NCI-H2107 (cell line): ENCODE measurements at places on chromosomes 3 and 15.
A peak's percentile ranks its signal among the peaks of the same experiment; 100 is the strongest.

DNA sequence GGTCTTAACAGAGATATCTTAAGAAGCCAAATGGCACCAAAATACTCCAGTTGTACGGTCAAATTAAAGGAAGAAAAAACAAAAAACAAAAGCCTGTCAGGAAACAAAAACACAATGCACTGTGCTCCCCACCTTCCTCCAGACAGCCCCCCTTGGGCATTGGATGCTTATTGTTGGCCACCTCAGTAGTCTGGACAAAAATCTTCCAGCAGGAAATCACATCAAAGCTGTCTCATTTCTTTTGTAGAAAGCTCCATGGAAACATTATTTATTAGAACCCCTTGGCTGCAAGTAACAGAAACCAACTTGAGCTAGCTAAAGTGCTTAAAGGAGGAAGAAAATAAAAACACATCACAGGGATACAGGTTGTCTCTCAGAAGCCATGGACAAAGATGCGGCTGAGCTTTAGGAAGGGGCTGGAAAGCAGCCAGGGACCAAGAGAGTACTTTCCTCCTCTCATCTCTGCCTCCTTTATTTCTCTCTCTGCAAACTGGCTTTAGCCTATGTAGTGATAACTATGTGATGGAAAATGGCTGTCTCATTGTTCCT, 651.5 kb upstream of the ADAMTS9 start:
- DNase-seq = no peak

DNA sequence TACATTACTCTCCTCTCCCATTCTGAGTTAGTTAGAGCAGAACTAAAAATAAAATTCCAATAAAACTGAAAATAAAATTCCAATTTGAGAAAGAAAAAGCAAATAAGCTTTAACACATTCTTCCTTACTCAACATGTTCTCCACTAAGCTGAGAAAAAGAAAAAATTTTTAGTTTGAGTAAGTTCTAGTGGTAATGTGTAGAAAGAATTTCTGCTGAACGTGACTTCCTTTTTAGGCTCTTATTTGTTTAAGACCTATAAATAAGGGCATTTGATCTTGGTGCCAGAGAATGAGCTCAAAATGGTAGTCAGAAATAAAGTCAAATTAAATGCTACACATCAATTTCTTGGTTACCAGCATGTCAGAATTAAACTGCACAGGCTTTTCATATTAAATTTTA, 57.6 kb upstream of the ABHD10 start:
- DNase-seq = no peak

GRCh38 chr15:73296609-73297353, 72.0 kb downstream of the HCN4 start:
- no peak for DNase-seq

- DNase-seq = no peak
These were observed 83.3 kb upstream of the SLITRK3 start for GRCh38 chr3:165279471-165279870.

DNA sequence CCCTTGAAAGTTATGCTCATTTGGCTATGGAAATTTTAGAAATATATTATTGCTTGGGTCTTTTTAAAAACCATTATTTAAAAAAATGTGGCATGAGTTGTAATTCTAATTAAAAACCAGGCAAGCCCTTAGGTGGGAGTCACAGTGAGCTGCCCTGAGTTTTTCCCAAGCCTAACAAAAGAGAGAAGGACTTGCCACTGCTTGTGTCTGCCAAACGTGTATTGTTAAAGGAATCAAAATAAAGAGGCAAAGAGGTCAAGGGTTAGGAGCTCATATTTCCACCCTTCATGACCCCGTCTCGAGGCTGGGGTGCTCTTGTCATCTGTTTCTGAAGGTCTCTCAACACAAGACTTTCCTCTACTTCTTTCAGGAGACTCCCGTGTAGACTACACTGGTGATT, 321.1 kb downstream of the ZIC1 start:
- DNase-seq = no peak

DNA sequence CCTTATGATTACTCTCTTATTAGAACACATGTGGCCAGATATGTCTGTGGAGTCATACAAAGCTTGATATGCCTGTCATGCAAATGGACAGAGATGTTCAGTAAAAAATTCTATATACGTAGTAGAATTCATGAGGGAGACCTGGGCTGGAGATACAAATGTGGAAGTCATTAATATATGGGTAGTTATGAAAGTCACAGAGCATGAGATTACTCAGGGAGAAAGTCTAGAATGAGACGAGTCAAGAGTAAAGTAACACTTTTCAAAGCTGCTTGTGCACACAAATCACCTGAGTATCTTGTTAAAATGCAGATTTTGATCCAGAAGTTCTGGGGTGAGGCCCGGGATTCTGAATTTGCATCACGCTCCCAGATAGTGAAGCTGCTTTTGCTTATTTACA, 28.4 kb downstream of the OXSM start:
- DNase-seq = no peak

DNA sequence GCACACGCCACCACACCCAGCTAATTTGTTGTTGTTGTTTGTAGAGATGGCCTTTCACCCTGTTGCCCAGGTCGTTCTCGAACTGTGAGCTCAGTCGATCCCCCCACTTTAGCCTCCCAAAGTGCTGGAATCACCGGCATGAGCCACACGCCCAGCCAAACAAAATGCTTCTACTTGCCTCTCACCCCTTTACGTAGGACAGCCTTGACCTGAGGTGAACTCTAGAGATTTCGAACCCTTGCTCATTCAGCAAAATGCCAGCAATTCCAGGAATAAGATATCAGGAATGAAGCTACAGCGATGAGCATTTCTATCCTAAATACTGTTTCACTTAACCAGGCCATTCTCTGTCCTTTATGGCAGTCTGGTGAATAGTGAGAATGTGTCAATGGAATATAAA, 135.0 kb downstream of the LRRK1 start:
- no peak for DNase-seq

GRCh38 chr3:11582191-11582968, 61.3 kb downstream of the VGLL4 start:
- no peak for DNase-seq

DNA sequence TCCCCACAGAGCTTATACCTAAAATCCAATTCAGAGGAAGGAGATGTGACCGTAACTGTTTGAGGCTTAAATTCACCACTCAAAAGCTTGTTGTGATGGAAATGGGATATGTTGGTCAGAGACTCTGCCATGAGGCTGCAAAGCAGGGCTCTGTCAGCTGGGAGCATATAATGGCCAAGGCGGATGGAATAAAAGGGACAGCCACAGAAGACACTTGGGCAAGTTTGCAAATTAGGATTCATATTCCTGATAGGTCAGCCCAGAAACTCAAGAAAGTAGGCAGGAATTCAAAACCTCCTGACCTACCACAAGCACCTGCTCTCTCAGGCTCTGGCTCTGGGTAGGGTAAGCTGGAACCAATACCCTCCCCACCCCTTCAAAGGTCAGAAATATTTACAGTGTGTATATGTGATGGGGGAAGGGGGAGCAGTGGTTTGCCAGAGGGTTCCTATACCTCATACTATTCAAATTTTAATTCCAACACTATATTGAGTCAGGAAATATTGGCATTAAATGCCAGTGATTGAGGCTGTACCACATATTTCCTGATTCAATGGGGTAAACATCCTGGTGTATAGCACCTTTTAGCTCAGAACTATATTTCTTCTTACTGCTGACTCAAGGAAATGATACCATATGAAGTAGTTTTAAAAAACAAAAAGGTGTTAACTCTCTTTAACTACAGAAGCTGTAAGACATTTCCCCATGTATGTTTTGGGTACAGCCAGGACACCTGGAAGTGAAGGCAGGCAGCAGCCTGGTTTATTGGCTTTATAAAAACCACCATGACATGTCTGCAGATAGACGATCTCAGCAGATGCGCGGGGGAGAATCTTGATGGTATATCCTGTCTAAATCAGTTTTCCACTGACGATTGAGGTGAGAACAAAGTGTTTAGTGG, 19.2 kb downstream of the FYCO1 start:
- no peak for DNase-seq

DNA sequence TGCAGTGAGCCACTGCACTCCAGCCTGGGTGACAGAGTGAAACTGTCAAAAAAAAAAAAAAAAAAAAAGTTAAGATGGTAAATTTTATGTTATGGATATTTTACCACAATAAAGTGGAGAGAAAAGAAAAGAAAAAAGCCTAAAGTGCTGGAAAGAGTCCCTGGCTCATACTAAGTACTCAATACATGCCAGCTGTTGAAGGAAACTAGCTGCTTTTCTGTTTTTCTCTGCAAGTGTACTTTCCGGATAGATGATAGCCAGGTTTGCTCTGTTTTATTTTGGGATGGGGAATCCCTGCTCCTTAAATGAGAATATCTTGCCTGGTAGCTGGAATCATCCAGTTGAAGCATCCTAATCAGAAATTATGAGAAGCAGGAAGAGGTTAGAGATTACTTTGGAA, 10.9 kb downstream of the EID1 start:
- DNase-seq = no peak

DNA sequence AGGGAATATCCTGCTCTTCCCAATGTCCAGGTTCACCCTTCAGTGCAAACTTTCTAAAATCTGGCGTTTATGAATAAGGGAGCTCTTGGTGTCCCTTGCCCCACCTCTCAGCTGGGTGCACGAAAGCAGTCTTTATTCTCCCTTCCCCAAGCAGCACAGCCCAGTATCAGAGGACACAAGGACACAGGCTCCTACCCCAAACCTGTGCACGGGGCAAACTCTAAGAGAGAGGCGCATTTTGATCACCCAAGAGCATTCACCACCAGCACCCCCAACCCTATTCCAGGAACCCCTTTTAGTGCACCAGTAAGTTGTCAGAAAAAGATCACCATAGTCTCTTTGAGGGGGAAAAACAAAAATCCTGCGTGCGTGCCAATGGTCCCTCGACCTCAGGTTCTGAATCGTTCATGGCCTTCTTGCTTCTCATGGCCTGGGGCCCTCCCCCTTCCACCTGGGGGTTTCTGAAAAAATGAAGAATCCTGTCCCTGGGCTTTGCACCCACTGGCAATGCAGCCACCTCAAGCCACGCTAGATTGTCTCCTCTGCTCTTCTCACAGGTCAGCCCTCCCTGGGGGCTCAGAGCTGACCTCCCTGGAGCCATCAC, 78.9 kb downstream of the FAM174B start:
- DNase-seq = no peak

GRCh38 chr3:31960793-31961431, 20.1 kb downstream of the OSBPL10 start:
- DNase-seq = no peak

DNA sequence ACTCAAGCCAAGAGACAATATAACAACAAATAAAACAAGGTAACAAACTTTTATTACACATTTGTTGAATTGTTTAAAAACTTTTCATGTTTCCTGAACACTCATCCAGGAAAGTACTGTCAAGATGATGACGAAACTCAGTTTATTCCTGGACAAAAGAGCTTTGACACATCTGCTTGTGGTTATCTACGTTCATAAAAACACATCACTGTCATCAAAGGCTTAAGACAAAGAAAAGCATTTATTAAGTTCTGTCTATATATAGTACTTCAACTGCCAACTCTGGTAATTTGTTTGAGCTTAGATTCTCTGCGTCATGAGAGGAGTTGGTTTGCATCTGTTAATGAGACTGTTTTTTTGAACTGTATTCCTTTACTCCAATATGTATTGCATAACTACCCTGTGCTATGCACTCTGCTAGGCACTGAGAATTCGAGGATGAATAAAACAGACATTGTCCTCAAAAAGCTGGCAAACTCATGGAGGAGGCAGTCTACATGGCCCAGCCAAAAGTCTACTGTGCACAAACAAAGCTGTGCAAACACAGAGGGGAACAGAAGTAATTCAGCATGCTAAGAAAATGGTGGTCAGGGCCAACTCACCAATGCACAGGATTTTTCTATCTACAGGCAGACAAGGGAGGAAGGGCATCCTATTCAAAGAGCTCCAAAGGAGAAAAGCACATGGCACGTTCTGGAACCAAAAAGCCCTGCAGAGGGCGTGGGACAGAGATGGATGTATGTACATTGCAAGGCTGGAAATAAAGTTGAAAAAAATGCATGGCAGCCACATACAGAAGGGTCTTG, 21.5 kb downstream of the PLD1 start:
- DNase-seq = no peak

DNA sequence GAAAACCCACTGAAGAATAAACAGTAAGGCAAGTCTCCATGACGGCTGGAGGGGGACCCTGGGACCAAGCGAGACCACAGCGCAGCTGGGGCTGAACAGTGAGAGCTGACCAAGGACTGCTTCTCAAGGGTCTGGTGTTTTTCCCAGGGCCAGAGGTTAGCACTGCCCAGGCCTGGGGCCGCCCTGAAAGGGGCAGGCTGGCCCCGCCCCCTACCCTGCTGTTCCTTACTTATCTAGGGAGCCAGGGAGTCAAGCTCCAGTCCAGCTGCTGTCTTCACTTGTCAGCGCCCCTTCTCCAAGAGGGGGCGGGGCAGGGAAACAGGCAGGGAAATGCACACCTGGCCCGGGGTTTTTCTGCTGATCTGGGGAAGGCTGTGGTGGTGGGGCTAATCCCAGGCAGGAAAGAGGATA, 51.6 kb upstream of the HACD2 start:
- peak; percentile 35 for DNase-seq

- DNase-seq = no peak
These were observed 17.9 kb downstream of the SMC4 start for GRCh38 chr3:160417311-160417710.

DNA sequence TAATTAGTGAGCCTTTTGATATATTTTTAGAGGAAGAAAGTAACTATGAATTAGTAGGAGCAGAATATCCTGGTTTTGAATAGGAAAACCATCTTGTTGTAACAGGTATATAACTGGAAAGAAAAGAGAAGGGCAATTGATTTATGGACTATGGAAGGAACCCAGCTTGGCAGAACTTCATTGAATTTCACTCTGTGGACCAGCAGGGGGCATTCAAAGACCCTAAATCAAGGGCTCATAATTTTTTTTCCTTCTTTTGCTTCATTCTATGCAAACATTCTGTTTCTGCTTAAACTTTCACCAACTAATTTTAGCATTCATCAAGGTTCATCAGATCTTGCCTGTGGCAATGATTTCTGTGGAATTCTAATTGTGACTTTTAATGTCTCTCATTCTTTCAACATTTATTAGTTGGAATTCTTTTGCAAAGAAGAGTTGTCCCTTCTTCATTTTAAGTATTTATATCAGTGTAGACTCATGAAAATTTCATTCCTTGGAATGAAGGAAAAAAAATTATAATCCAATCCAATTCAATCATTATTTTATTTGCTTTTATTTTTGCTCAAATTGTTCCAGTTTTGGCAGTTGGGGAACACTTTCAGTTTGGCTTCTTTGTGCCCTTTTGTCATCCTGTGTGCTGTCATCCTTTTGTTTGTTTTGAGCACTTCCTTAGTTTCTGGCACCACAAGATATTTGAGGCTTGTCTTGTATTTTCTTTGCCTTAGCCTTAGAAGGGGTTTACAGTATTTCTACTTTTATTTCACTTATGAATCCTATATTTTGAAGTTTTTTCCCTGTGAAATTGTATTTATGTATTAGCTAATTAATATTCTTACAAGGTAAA, 30.4 kb downstream of the NXPE3 start:
- DNase-seq = no peak

GRCh38 chr3:124883766-124884473, 3.2 kb downstream of the ITGB5 start:
- DNase-seq = no peak

DNA sequence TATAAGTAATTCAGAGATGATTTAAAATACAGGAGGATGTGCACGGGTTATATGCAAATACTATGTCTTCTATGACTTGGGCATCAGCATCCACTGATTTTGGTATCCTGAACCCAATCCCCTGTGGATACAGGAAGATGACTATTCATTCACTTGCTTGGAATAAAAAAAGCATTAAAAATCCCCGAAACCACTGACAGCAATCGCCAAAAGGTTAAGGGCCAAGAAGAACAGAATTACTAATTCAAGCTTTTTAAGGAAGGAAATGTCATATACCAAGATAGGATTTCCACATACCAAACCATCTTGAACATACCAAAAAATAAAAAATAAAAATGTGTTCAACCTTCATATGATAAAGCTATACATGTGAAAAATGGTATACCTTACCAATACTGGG, 93.7 kb downstream of the DLG1 start:
- no peak for DNase-seq
